ENCODE measurements at places on chromosomes 7 and 10.
A peak's percentile ranks its signal among the peaks of the same experiment; 100 is the strongest.

DNA sequence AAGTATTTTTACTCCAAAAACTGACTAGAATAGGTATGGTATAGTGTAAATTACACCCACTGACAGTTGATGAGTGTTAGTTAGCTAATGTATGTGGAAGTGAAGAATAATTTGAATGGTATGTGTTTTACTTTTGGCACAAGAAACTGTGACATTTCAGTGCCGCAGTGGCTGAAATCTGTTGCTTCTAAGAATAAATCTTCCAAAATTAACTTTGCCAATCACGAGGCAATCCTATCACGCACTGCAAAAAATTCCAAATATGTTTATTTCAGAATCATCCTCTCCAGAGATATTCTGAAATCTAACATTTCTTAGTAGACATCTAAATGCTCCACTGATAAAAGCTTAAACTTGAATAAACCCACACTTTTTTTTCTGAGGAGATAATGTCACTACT lies 61.2 kb downstream of the PCLO start:
- DNase-seq, result no peak

DNA sequence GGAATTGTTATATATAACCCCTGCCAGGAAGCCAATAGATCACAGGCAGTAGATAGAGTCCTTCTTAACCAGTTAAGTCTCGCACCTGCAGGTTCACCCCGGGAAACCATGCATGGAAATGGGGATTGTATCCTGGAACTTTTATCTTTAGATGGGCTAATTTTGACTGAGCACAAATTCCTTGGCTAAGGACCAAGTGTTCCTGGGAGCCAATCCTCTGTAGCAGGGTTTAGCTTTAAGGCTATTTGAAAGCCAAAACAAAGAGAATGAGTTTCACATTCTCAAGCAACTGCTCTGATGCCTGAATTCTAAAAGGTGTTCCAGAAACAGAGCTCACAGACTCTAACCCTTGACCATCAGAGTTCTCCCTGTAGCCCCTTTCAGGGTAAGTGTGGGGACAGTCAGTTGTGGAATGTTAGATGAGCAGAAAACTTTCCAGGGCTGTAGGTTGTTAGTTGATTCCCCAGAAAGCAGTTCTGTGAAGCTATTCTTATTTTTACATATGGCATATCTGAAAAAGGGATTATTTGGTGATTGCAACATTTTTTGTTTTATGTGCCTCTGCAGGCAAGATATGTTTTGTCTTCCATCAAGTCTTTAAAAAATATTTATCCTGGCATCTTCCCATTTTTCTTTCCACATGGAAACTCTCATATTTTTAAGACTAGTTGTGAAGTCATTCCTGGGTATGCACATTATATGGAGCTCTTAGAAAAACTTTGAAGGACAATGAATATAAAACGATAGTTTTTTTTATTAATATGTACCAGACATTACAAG lies 16.2 kb upstream of the NPVF start:
- DNase-seq, result no peak

DNA sequence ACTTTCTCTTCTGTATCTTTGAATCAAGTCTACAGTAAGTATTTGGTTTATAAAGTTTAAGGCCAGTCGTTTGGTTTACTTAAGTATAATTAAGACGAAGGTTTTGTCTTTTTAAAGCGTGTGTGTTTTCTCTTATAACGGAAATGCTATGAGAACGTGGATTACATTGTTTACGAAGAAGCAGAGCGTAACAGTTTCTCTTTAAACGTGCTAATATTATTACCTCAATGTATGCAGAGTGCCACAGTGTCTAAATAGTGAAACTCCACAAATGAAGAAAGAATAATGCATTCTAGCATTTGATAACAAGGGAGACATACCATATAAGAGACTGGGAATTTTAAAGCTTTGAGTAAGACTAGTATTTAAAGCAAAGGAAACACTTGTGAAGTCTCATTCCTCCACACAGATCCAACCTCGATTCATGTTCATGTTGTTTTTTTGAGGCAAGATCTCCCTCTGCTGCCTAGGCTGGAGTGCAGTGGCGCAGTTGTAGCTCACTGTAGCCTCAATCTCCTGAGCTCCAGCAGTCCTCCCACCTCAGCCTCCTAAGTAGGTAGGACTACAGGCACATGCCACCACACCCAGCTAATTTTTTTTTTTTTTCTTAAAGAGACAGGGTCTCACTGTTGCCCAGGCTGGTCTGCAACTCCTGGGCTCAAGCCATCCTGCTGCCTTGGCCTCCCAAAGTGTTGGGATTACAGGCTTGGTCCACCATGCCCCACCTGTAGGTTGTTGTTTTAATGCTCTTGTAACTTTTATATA lies 75.1 kb downstream of the ANKRD61 start:
- DNase-seq, result no peak

DNA sequence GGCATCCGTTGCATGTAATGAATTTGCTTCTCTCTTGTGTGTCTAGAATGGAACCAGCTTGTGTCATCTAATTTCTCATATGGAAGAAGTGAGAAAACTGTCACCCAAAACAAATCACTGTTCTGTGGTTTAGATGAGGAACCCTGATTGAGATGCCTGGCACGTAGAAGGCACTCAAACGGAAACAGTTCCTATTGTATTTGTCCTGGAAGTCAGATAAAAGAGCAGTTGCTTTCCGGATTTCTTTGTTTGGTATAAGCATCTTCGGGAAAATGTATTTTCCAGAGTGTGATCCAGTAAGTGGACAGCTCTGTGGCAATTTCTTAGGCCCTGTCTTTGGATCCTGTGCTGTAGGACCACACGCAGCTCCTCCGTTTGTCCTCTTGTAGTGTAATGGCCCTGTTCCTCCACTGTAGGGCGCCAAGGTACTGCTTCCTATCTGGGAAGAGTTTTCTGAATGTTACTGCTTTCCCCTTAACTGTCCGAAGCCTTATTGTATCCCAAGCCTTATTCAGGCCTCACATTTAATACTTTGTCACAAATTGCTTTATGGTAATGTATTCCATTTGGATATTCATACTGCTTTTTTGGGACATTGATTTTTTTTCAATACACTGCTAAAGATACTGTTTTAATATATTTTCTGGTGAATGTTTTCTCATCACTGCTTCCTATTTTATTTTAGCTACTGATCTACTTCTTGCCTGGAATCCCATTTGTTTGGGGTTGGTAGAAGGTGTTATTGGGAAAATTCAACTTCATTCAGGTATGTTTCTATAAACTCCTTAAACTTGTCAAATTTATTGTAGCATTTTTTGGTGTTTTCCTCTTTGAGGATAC lies 24.8 kb downstream of the INPP5F start:
- peak; percentile 39 for DNase-seq
